Stimulated activated CD8-positive, alpha-beta memory T cell treated with anti-CD3 and anti-CD28 coated beads, Interleukin-4, amount 100 ng/mL, for 4 hours (primary cell): ENCODE measurements at places on chromosomes 16 and 17.
A peak's percentile ranks its signal among the peaks of the same experiment; 100 is the strongest.

GRCh38 chr17:13107676-13108235, 89.9 kb upstream of the ELAC2 start:
- no peak for DNase-seq

- DNase-seq = peak; percentile 73
Observed at GRCh38 chr17:4365103-4365627, 1.3 kb downstream of the UBE2G1 start.

DNA sequence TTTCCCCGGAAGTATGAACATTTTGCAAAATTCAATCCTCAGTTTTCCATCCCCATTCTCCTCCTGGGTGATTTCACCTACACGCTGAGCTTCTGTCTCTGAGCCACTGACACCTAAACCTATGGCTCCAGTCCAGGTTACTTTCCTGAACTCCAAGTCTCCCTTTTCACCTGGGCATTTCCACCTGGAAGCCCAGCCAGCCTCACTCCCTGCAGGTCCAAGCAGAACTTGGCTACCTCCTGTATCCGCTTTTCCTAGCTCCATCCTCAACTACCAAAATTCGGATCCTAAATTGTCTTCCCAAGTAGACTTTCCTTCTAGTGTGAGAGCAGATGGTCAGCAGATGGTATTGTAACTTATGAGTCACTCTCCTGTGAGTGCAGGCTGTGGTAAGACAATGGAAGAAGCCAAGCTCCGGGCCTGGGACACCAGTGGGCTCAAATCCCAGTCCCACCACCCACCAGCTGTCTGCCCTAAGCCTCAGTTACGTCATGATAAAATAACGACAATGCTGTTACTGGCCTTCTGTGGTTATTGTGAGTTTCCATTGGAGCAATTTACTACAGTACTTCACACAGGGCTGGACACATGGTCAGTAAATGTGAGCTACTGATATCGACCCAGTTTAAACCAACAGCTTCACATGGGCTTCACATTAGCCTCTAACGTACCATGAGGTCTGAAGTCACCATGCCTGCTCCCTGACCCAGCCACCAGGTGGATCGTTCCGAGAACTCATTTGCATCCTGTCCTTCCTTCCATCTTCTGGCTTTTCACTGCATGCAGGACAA, 33.3 kb downstream of the PECAM1 start:
- DNase-seq = no peak

GRCh38 chr16:83115491-83116232, 488.9 kb downstream of the CDH13 start:
- DNase-seq = no peak

- no peak for DNase-seq
Observed at GRCh38 chr16:54504372-54504771, 217.8 kb upstream of the IRX3 start.

- DNase-seq = no peak
Observed at GRCh38 chr16:82636485-82636884, 9.7 kb downstream of the CDH13 start.

- DNase-seq = no peak
Observed at GRCh38 chr16:80803339-80804055, 901 bp downstream of the CDYL2 start.

GRCh38 chr16:13718748-13719147, 201.2 kb upstream of the ERCC4 start:
- DNase-seq = no peak

DNA sequence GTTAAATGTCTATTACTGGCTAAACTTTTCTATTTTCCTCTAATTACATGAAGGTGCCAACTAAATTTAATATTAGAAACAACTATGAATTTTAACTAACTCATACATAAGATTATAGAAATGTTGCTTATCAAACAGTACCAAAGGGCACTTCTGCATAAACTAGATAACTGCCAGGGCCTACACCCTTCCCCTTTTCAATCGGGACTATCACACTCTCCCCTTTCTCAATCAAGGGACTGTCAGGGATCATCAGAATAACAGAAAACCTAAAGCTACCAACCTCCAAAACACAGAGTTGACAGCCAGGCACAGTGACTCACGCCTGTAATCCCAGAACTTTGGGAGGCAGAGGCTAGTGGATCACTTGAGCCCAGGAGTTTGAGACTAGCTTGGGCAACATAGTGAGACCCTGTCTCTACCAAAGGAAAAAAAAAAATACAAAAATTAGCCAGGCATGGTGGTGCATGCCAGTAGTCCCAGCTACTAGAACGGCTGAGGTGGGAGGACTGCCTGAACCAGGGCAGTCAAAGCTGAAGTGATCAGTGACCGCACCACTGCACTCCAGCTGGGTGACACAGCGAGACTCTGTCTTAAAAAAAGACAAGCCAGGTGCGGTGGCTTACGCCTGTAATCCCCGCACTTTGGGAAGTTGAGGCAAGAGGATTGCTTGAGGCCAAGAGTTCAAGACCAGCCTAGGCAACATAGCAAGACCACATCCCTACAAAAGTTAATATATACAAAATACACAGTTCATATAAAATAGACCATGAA, 3.2 kb upstream of the PHLPP2 start:
- no peak for DNase-seq

DNA sequence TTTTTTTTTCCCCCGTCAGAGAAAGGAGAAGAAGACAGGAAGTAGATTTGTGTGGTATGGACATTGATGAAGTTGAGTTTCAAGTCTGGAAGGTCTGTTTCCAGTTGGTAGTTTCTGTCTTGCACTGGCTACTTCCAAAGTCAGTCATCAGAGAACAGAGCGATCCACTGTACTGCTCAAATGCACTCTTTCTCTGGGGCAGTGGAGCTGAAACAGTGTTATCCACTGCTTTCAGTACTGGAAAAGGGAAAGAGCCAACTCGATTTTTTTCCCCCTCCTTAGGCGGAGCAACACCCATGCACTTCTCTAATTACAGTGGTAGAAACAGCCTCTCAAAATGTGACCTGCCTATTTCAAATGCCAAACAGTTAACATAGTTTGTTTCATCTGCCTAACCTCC, 7.4 kb downstream of the PRKCA start:
- DNase-seq = no peak

GRCh38 chr17:49681106-49681979, 3.4 kb upstream of the SPOP start:
- DNase-seq = no peak

GRCh38 chr17:2784864-2785263, 11.4 kb upstream of the RAP1GAP2 start:
- DNase-seq = no peak

DNA sequence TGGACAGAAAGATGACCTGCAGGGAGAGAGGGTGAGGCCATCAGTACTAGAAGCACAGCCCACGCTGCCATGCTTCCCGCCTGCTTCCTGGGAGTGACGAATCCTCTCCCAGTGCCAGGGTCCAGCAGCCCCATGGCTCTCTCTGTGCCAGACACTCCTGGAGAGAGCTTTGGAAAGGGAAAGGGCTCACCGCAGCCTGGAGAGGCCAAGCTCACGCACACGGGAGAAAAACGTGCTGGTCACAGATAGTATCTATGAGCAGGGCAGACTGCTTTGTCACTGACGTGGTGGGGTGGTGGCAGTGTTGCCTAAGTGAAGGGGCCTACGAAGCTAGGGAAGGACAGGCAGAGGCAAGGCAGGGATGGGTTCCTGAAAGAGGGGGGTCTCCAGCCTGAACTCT, 5.4 kb downstream of the WBP2 start:
- DNase-seq = no peak

DNA sequence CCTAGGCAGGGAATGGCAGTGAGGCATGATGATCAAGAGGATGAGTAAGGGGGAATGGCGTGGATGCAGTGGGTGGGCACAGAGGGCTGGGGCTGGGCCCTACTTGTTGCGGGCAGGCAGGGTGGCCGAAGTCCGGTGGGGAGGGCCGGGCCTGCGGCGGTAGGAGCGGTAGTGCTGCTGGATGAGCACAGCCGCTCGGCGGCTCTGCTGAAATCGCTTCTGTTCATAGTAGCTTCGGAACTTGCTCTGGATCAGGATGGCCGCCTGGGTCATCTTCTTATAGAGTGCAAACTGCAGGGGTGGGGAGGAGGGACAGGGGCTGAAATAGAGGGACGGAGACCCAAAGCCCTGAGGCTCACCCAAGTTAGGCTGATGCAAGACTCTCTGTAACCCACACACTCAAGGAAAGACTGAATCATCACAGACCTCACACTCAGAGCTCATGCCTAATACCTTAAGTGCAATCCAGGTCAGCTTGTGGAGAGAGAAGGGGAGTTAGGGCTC, 1.5 kb upstream of the SPAG7 start:
- DNase-seq = no peak

DNA sequence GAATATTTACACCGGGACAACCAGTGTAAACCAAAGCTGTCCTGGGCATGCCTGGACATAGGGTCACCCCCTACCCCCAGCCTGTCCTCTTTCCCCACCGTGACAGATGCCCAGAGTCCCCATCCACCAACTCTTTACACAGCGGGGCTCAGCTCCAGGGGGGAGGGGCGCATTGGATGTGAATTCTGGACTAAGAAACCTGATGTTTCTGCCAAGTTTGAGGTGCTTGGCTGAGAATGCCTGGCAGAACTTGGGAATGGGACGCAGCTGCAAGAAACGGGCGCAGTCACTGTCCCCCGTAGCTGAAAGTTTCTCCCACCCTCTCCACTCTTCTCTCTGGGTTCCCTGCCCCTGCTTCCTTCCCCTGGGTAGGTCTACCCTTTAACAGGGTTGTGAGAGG, 68.0 kb upstream of the CDC42EP4 start:
- DNase-seq = no peak

GRCh38 chr17:38914741-38915638, 10.4 kb upstream of the LASP1NB start:
- DNase-seq = no peak

- DNase-seq = no peak
Observed at GRCh38 chr17:48244814-48245213, 137.2 kb downstream of the SNX11 start.

GRCh38 chr17:64661726-64661975, 456 bp downstream of the SMURF2 start:
- DNase-seq = peak; percentile 12

GRCh38 chr17:17055286-17056155, 13.3 kb downstream of the MPRIP start:
- DNase-seq = no peak

- no peak for DNase-seq
Observed at GRCh38 chr16:48279199-48279598, 31.9 kb upstream of the ABCC11 start.

- no peak for DNase-seq
Observed at GRCh38 chr17:70086516-70086915, 11.5 kb downstream of the KCNJ16 start.

DNA sequence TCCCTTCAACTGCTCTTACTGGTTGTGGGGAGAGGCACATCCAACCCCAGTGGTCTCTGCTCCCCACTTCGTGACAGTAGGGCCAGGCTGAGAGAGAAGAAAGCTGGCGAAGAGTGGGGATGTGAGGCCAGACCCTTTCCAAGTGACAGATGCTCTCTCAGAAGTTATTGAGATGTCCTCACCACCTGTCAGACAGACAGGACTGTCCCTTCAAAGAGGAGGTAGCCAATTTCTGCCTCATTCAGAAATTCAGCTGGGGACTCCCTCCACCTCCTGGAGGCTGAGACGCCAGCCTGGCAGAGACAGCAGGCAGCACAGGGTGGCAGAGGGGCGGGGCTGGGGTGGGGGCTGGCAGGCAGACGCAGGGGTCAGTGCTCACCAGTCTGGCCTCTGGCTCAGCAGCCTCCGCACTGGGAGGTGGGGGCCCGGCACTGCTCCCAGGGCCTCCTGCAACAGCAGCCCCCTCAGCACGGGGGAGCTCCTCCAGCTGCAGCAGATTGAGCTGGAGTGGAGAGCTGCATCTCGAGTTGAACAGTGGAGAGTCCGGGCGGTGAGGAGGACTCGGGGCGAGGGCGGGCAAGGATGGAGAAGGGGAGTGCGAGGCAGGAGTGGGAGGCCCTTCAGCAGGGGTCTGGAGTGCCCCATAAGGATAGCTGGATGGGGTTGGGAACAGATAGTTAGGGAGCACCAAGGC, 9.2 kb downstream of the PER1 start:
- DNase-seq = no peak

GRCh38 chr17:40926341-40926740, 11.1 kb downstream of the KRT23 start:
- DNase-seq = no peak

GRCh38 chr16:22380529-22380928, 6.1 kb upstream of the CDR2 start:
- DNase-seq = no peak

- DNase-seq = no peak
Observed at GRCh38 chr17:76635039-76635438, 8.5 kb downstream of the ST6GALNAC1 start.

- DNase-seq = no peak
Observed at GRCh38 chr17:42387661-42388380, 421 bp downstream of the STAT3 start.

GRCh38 chr17:45855691-45856336, 11.1 kb downstream of the SPPL2C start:
- no peak for DNase-seq

DNA sequence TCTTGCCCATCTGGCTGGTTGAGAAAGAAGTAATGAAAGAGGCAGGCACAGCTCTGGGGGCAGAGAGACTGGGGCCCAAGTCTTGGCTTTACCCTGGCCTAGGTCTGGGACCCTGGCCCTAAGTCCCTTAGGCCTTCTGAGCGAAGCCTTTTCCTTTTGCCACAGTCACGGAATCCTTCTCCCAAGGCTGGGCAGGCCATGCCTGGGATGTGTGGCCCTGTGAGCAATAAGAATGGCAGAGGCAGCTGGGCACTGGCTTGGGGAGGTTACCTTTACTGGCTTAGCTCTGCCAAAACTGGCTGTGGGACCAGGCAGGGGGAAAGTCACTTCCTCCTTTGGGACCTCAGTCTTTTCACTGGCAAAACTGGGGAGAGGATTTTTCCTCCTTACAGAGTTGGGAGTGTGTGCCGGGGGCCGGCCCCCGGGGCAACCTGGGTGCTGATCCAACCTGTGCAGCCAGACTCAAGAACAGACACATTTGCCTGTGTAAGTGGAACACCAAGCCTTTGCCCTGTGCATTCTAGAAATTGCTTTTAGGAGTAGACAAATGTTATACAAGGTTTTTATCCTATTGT, 12.9 kb downstream of the FOXF1 start:
- no peak for DNase-seq

DNA sequence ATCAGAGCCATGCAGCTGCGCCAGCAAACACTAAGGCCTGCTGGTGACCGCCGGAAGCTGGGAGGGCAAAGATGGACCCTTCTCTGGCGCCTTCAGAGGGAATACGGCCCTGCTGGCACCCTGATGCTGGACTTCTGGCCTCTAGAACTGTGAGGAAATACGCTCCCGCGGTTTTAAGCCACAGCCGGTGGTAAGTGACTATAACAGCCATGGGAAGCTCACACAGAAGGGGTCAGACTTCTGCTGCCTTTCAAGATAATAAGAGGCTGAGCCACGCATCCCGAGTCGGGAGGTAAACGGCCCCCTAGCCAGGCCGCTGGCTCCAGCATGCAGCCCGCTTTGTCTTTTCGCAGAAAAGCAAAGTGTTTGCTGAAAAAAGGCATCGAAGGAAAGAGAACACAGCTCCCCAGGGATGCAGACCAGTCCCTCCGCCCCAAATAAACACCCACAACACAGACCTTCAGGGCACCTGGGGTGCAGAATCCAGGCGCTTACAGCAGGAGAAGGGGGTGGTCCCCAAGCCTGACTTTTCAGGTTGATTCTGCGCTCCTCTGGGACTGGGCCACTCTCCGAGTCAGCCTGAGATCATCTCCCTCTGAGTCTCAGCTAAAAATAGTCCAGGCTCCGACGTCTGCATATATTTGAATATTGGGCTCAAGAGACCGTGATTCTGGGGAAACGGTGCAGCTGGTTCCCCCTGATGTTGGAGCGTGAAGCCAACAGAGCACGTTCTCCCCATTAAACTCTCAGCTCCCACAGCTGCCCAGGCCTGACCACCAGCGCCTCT, 89.7 kb downstream of the MGAT5B start:
- no peak for DNase-seq

- DNase-seq = no peak
Observed at GRCh38 chr16:27776556-27777225, 226.7 kb downstream of the KATNIP start.
